GM12865 (cell line): ENCODE measurements at places on chromosomes 7 and 10.

- peak; percentile 76 for DNase-seq
Observed at GRCh38 chr10:104350127-104350635, 3.5 kb upstream of the CFAP58 start.

DNA sequence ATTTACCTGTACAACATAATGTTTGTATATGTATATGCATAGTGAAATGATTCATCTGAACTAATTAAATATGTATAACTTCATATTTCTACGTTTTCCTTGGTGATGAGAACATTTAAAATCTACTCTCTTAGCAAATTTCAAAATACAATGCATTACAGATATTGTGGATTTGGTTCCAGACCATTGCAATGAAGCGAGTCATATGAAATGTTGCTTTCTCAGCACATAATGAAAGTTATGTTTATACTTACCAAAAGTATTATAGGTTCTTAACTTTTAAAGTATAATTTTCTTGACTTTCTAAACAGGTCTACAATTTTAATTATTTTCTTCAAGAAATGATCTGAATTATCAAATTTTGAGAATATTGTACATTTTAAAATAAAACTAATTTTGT lies 189.2 kb downstream of the CSTF2T start:
- DNase-seq = no peak

DNA sequence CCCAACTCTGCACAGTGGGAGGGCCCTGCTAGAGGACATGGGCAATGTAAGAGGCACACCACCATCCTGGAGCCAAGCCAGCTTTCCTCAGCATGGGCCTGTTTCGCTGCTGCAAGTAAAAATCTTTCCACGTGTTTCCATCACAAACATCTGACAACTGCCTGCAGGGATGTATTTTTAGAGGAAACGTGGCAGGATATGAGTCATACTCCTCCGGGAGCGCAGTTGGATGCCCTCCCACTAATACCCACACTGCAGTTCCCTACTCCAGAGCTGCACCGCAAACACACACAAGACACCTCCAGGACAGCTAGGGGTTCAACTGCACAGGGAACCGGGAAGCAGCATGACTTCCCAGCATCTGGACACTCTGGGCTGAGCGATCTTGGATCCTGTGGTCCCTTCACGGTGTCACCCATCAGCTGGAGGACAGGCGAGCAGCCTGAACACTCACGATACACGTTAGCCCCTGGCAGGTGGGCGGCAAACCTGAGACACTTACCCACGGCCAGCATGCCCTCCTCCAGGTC lies 26.1 kb downstream of the PLAC9 start:
- DNase-seq = no peak

- no peak for DNase-seq
Observed at GRCh38 chr7:123348690-123349089, 148.9 kb upstream of the SLC13A1 start.

DNA sequence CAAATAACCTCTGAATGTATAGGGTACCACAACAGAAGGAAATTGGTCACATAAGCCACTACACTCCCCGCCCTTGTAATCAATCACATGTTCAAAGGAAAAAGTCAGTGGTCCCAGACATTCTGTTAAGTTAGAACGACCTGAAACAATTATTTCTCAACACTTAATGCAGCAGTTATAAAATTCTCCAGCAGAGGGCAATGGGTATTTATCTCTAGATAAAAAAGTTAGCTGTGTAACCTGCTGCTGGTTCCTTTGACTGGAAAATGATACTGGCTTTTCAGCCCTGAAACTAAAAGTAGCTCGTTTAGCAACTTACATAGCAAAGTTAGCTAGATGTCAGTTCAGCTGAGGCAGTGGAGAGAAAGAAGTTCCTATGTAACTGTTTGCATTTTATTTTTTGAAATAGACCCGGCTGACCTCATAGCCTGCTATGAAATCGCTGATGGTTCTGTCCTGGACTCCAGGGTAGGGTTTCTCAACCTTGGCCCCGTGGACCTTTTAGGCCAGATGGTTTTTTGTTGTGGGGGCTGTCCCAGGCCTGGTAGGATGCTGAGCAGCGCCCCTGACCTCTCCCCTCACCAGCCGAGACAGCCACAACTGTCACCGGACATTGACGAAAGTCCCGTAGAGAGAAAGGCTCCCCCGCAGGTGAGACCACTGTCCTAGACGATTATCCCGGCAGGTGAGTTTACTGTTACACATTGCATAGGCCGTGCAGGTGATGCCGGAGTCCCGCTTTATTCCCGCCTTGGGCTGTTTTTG lies 40.2 kb upstream of the PROSER2 start:
- DNase-seq = peak; percentile 77
